Activated gamma-delta T cell treated with anti-CD3 and anti-CD28 coated beads, Interleukin-2, amount 50 U/mL, for 16 hours (primary cell): ENCODE measurements at places on chromosomes 5 and 9.

- DNase-seq, result no peak
These were observed 6.3 kb downstream of the HNRNPA0 start for GRCh38 chr5:137747848-137748247.

DNA sequence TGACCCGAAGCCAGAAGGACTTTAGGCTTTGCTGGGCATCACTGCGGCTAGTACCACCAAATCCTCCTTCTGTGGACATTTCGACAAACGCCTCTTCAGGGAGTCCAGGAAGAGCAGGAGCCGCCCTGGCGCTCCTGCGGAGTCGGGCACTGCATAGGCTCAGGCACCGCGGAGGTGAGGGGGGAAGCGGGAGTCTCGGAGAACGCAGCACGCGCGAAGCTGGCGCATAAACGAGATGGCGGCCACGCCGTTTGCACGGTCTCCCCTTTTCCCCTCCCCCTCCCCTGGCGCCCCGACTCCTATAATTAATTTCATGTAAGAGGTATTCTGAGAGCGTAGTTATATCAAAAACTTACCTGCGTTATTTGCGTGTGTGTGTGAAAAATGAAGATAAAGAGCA lies 137.8 kb upstream of the GAS1 start:
- DNase-seq, result no peak

GRCh38 chr5:6251565-6252102 lies 126.7 kb downstream of the MED10 start:
- no peak for DNase-seq

GRCh38 chr5:154782326-154782725 lies 27.1 kb downstream of the LARP1 start:
- no peak for DNase-seq

DNA sequence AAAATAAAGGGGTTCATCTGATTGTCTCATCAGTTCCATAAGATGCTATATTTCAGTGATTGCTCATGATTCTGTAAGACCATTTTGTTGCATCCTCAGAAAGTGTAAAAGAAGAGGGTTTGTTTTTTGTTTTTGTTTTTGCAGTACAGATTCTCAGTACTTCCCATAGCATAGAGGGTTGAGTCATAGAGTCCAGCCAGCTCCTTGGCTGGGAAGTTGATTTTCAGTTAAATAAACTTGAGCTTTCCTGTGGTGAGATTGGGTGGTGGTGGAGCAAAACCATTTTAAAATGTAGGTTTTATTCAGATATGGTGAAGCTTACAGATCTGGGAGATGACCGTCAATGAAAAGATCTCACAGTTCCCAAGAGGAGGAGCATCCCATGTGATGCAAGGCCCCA lies 48.2 kb downstream of the DAPK1 start:
- DNase-seq, result no peak

- no peak for DNase-seq
These were observed 282.2 kb downstream of the CWC27 start for GRCh38 chr5:65050826-65051498.

GRCh38 chr5:152529440-152529839 lies 124.4 kb upstream of the NMUR2 start:
- DNase-seq, result no peak

GRCh38 chr9:106925392-106925791 lies 62.4 kb downstream of the ZNF462 start:
- no peak for DNase-seq

DNA sequence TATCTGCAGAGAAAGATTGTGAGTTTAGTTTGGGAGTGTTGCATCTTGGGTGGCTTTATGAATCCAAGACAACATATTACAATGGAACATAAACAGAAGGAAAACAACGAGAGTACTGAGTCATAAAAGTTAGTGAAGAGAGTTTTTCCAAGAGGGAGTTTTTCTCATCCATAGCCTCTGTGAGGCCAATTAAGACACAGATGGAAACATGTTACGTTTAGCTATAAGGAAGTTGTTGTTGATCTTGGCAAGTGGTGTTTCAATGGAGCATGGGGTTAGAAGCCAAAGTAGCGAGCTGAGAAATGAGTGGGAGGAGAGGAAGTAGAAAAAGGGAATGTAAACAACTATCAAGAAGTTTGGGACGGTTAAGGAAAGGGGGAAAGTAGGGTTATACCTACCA lies 53.3 kb upstream of the SPATA31D4 start:
- DNase-seq, result no peak

- DNase-seq, result no peak
These were observed 36.9 kb upstream of the TBCA start for GRCh38 chr5:77812926-77813589.

- no peak for DNase-seq
These were observed 40.5 kb upstream of the KIAA1958 start for GRCh38 chr9:112446080-112446479.

GRCh38 chr5:79256563-79256962 lies 20.6 kb downstream of the JMY start:
- DNase-seq, result no peak

GRCh38 chr9:26524267-26524666 lies 368.3 kb downstream of the CAAP1 start:
- no peak for DNase-seq

- DNase-seq, result no peak
These were observed 16.1 kb upstream of the CMBL start for GRCh38 chr5:10323588-10324488.

DNA sequence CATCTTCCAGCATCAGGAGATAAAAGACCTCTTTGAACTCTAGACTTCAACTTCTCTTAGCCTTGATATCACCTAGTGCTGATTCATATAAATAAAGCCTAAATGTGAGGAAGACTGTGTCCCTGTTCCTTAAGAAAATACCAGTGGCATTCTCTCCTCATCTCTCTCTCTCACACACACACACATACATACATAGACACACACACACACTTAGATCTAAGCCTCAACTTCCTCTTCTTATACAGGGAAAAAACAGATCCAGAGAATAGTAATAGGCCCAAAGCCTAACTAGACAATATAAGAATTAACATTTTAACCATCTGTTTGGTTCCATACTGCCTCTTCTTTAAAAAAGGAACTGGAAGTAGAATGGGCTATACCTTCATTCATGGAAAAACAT lies 195.3 kb upstream of the NR4A3 start:
- no peak for DNase-seq

DNA sequence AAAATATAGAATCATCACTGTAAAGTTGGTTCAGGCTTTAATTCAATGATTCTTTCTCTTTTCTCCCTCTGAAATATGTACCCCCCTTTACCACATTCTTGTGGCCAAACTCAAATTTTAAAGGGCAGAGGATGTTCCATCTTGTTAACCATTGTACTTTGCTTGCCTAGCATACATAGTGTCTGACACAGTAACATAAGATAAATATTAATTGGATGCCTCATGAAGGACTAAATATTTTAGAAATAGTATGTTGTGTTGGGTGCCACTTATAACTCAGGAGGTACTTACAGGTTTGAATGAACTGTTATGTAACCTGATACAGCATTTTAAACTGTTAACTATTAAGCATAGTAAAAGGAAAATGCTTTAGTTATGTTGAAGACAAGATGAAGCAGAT lies 71.5 kb downstream of the NIPBL start:
- DNase-seq, result no peak

- DNase-seq, result no peak
These were observed 845.6 kb upstream of the CDH6 start for GRCh38 chr5:30347858-30348257.

- DNase-seq, result no peak
These were observed 58.3 kb upstream of the PLPP6 start for GRCh38 chr9:4603830-4604229.

- DNase-seq, result no peak
These were observed 43.4 kb upstream of the PLPP6 start for GRCh38 chr9:4618700-4619099.

DNA sequence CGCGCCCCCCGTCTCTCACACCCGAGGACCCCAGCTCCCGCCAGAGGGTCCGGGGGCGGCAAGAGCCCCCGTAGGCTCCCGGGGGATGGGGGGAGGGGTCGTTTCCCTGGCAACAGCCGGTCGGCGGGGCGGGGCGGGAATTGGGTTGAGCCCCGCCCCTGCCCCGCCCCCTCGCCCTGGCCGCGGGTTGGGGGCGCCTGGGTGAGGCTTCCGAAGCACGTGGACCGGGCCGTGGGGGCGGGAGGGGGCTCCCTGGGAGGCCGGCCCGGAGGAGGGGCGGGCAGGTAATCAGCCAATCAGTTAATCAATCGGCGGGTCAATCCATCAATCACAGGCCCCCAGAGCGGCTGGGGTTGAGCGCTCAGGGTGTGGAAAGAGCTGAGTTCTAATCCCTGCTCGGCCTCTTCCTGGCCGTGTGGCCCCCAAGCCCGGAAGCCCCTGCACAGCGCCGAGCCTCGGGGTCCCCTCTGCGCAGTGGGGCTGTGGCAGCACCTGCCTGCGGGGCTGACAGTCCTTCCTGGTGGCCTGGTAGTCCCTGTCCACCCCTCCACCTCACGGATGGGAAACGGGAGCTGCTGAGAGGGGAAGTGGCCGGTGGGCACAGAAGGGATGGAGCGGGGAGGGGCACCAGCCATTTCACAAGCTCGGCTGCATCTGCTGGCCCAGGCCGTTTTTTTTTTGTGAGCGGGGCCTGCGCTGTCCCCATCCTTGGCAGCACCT lies 174.2 kb upstream of the IER5L start:
- DNase-seq, result no peak

GRCh38 chr9:131012396-131012917 lies 3.5 kb downstream of the LAMC3 start:
- DNase-seq, result no peak

- DNase-seq, result no peak
These were observed 1.6 kb upstream of the TNIP1 start for GRCh38 chr5:151082282-151082902.

DNA sequence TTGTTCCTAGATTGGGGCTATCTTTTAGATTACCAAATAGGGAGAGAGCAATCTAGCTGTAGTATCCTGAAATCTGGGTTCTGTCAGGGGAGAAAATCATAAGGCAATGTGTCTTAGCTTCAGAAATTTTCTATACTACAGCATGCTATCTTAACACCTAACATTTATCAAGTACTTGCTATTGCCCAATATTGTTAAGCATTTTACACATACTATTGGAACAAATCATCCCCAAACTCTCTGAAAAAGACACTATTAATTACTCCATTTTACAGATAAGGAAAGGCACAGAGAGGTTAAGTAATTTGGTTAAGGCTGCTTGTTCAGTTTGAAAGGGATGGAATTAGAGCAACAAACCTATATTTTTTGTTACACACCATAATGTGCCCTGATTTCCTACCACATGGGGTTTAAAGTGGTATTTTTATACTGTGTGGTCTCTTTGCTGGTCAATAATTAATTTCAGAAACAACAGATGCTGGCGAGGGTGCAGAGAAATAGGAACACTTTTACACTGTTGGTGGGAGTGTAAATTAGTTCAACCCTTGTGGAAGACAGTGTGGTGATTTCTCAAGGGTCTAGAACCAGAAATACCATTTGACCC lies 57.2 kb upstream of the RIC1 start:
- DNase-seq, result no peak

DNA sequence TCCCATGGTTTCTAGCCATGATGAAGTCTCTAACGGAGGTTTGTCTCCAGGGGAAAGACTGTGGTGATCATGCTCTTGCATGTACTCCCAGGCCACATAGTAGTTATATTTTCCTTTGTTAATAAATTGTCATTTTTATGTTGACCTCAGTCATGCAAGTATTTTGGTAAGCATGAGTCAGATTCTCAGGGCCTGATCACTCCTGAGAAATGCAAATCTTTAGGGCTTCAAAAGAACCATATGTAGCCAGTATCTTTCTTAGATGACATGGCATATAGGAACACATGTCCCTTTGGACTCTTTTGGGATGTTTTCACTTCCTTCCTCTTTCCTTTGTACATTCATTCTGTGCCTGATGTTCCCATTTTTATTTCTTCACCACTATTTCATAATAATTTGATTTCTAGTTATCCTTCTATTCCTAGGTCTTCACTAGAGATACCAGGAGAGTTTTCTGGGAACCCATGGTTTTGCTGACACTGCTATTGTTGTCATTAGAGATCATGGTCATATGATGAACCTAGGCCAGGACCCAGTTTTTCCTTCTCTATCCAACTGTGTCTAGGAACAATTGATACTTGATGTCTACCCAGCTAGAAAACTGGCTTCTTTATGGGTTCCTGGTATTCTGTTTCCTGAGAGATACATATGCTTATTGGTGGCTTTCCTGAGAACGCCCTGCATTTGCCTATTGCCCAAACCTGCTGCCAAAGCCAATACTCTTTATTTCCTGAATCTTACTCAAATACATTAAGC lies 248.1 kb upstream of the NREP start:
- no peak for DNase-seq

- no peak for DNase-seq
These were observed 198.3 kb downstream of the ERCC6L2 start for GRCh38 chr9:96073531-96074480.

DNA sequence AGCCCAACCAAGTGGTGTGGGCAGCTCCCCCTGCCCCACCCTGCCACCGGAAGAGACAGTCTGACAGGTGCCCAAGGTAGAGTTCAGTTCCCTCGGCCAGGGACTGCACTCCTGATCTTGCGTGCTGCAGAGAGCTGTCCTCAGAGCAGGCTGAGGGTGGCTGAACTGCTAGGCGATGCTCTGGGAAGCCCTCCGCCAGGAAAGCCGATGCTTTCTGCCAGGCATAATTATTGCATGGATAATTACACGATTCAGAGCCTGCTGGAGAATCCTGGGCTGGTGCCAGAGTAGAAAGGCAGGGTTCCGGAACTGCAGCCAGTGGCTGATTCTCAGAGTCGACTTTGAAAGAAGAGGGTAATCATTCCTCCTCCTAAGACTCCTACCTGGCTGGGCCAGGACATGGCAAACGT lies 19.3 kb downstream of the KCNIP1 start:
- DNase-seq, result no peak

DNA sequence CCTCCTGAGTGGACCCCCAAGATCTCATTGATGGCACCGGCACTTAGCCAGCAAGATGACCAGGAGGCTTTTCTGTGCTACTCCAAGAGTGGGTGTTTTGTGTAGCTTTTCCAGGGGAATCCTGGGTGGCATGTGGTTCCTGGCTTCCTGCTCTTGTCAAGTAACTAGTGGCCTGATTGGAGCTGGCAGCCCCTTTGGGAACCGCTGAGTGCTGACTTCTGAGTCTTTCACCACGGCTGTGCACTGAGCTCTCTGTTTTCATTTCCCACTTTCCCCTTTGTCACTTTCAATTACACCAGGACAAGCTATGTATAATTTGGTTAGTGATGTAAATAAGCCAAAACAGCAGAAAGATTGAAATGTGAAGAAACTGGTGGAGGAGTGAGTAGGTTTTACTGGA lies 255.4 kb downstream of the GOLPH3 start:
- no peak for DNase-seq

DNA sequence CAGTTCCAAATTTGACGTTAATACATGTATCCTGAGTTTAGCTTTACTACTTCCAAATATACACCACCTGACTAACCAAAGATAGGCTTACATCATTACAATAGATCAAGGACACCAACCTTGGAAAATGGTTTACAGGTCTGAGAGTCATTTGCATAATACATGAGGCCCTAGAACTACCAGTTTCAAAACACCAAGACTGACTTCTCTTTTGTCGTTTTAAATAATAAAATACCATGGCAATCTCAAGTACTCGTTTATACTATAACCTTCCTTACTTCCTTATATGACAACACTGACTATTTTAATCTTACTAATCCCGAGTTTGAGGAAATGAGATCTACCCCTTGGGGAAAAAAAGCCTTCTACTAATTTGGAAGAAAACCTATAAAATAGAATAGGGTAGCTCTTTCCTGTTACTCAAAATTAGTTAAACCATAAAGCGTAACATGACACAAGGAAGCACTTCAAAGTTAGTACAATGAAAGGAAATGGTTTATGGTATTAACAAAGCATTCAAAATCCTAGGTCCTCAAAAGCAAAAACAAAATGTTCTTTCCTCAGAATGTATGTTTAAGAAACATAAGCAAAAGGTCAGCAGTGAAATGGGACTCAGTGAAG lies 42.1 kb downstream of the UBQLN1 start:
- no peak for DNase-seq

- DNase-seq, result no peak
These were observed 24.0 kb upstream of the GLIPR2 start for GRCh38 chr9:36112516-36112915.
